ENCODE measurements at places on chromosomes 3 and 15.

DNA sequence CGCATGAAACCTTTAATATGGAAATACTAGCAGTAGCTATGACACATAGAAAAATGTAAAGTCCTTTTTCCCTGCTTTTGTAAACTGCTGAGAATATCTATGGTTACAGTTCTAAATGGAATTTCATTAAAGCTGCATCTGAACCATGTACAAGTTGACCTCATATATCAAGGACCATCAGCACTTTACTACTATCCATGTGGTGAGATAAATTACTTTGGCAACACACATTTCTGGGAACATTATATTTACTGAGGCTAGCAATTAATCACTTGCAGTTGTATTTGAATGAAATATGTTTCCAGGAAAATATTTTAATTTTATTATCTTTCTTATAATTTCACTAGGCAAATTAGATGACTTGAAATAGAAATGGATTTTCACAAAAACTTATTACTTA, 545.5 kb downstream of the NAALADL2 start:
- no peak for DNase-seq

DNA sequence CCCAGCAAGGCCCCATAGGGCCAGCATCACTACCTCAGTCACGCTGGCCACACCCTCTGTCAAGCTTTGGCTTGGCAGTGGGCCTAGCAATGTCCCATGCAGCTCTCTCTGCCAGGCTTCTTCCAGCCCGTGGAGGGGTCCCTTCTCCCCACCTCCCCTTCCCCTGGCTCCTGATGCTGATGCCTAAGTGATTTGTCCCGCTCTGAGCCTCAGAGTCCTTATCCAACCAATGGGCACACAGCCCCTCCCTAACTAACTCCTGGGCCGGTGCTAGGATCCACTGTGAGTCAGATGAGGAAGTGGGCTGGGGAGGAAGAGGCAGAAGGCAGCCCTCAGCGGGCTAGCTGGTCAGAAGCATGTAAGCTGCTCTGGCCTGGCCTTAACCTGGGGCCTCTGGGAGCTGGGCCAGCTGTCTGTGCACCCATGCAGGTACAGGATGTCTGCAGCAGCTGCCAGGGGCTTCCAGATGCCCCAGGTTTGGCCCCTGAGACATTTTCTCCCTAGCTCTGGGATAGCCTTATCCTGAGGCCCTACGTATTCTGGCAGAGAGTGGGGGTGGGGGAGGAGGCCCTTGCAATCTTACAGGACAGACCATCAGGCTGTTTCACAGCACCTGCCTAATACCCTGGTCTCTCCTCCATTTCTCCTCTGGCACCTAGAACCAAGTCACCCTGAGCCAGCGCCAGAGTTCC, 740 bp upstream of the ZBTB47 start:
- DNase-seq: peak; percentile 73

- DNase-seq: no peak
Measured at GRCh38 chr3:49759226-49759625, 27.1 kb downstream of the IP6K1 start.

- DNase-seq: no peak
Measured at GRCh38 chr3:46359733-46360493, 6.0 kb downstream of the CCR2 start.

DNA sequence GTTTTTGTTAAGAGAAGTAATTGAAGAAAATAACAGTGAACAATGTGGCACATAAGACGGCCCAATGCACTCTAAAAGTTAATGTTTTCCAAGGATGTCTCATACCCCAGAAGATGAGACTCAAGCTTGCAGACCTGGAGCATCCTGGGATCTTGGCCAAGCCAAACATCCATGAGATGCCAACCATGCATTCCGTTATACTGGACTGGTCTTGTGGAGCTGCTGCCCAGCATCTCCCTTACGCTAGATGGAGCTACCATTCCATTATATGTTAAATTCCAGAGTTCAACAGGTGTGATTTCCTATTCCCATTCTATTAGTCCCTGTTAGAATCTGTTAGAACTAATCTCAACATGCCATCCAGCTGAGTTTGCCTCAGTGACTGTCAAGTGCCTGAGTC, 181.8 kb downstream of the PDCD6IP start:
- no peak for DNase-seq

GRCh38 chr15:60673166-60673565, 194.2 kb upstream of the ICE2 start:
- no peak for DNase-seq

- no peak for DNase-seq
Measured at GRCh38 chr3:192063570-192063969, 602.6 kb downstream of the PYDC2 start.

DNA sequence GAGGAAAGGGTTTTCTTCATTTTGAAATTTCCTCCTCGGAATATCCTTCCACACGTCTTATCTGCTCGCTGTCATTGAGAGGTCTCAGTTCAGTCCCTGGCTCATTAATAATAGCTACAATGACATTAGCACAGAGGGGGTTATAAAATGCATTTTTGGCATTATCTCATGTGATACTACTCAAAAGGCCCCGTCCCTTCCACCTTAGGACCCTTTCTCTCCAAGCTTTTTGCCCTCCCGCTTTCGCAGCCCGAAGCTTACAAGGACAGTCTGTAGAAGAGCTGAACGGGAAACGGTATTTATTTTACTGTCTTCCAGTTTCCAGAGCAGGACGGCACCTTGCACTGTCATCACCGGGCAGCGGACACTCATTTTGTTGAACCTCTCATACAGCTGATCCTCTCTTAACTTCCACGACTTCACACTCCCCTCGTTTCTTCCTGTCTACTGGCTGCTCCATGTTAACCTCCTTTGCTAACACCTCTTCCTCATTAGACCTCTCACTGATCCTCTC, 5.6 kb upstream of the PLEKHO2 start:
- DNase-seq: no peak

DNA sequence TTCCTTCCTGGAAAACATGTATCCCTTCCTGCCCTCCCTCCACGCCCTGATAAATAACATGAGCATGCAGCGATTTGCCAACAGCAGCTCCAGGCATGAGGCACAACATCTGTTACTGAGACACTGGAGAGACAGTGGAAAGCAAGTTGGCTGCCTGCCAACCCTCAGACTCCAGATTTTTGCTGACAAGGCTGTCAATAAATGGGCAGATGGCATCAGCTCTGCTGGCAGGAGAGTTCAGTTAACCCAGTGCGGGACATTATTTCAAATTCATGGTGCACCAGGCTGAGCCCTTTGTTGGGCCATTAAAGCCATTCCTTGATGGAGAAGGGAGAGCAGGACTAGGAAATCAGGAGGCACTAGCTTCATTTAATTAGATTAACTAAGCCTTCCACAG, 293.3 kb downstream of the MEX3B start:
- no peak for DNase-seq

GRCh38 chr3:4504340-4505261, 11.5 kb downstream of the ITPR1 start:
- peak; percentile 20 for DNase-seq

GRCh38 chr3:36909181-36909580, 35.7 kb downstream of the TRANK1 start:
- no peak for DNase-seq

GRCh38 chr3:52047295-52047960, 8.9 kb downstream of the DUSP7 start:
- DNase-seq: no peak

DNA sequence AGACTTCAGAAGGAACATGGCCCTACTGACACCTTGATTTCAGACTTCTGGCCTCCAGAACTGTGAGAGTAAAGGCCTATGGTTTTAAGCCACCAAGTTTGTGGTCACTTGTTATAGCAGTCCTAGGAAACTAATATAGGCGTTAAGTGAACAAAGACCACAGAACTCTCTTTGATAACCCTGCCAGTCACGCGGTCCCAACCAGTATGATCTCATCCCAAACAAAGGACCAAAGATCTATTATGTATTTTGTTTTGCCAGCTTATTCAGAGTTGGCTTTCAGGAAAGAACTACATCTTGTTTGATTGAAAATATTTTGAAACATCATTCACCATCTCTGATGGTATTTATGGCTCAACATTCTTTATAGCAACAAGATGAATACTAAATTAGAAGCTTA, 294.4 kb upstream of the SLCO3A1 start:
- DNase-seq: no peak

DNA sequence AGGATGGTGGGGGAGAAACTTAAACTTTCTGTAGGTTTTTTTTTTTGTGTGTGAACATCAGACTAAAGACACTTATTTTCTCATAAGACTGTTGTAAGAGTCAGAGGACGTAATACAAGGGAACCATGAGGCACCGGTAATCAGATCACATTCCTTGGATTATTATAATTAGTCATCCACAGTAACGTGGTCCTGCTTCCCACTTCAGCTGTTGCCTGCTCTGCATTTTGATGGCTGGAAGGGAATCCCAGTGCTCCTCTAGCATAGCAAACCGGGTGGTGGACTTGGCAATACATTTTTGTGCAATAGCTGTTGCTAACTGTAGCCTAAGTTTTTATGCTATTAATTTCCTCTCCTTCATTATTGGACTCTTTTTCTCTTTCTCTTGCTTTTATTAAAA, 294.8 kb downstream of the NR2F2 start:
- no peak for DNase-seq

DNA sequence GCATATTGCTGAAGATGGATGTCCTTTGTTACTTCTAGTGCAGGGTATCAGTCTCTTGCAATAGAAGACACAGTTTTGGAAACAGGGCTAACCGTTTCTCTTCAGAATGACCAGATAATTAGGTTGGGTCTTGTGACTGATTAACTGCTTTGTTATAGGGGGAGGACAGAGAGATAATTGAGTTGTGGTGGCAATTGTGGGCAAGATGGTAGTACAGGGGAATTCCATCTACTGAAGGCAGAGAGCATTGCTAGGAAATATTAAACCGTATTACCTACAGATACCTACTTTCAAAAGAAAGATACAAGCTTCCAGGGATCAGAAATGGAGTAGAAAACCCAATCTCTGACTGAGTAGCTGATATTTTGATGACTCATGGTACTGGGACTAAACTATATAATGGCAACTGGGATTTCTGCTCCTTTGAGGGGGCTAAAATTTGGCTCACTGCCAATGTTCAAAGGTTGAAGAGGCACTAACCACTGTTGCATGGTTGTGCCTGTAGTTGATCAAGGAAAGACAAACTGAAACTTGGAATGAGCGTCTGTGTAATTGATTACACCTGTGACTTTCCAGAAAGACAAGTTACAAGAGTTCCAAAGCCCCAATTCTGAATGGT, 4.2 kb downstream of the PRR23B start:
- no peak for DNase-seq

- no peak for DNase-seq
Measured at GRCh38 chr3:53159156-53160060, 1.6 kb upstream of the PRKCD start.

GRCh38 chr15:36954486-36954885, 145.9 kb downstream of the MEIS2 start:
- no peak for DNase-seq

Measured in inflammatory macrophage (primary cell).